Amniotic stem cell (primary cell): ENCODE measurements at places on chromosomes 2 and 18.

- DNase-seq = no peak
These were observed 540 bp downstream of the SOX11 start for GRCh38 chr2:5692561-5693286.

DNA sequence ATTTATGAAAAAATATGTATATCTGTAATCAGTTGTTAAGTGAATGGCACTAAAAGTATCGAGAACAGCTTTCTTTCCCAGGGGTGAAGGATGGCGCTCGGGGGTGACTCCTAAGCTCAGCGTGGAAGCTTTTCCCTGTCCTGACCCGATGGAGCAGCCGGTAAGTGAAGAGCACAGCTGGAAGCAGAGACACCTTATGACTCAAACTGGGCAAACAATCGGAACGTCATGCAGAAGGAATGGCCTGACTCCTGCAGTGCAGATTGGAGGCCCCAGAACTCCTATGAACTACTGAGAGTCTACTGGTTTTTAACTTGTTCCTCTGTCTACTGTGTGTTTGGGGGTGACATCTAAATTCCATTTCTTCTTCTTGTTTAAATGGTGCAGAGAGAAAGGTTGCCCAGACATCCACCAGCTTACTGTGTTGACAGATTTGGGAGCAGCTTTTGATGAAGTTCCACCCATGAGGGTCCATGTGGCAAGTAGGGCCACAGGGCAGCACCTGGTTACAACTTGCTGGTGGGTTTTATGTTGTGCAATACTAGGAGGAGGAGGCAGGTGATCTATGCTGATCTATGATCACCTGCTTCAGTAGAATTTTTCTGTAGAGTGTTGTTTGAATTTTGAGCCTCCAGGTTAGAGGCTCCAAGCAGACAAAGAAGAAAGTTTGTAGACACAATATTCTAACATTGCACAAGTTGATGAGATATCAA is 52.8 kb upstream of the TMEM182 start:
- no peak for DNase-seq

DNA sequence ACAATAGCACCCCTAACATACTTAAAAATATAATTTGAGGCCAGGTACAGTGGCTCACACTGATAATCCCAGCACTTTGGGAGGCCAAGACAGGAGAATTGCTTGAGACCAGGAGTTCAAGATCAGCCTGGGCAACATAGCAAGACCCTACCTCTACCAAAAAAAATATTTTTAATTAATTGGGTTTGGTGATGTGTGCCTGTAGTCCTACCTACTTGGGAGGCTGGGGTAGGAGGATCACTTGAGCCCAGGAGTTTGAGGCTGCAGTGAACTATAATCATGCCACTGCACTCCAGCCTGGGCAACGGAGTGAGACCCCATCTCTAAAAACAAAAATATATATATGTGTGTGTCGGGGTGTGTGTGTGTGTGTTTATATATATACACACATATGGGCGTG is 91.3 kb downstream of the MEMO1 start:
- DNase-seq = no peak

GRCh38 chr18:58847383-58848071 is 17.1 kb upstream of the ZNF532 start:
- DNase-seq = no peak
